Activated T-helper 17 cell treated with anti-CD3 and anti-CD28 coated beads, Interleukin-2, amount 50 U/mL, for 72 hours (primary cell): ENCODE measurements at places on chromosomes 12 and 14. TPM values are rescaled to one million over a fixed set of nuclear protein-coding genes. Genes with fewer than 3 reads are reported as not detected.

- no peak for ATAC-seq
Measured at GRCh38 chr12:132389026-132389425, 59.6 kb upstream of the GALNT9 start.

DNA sequence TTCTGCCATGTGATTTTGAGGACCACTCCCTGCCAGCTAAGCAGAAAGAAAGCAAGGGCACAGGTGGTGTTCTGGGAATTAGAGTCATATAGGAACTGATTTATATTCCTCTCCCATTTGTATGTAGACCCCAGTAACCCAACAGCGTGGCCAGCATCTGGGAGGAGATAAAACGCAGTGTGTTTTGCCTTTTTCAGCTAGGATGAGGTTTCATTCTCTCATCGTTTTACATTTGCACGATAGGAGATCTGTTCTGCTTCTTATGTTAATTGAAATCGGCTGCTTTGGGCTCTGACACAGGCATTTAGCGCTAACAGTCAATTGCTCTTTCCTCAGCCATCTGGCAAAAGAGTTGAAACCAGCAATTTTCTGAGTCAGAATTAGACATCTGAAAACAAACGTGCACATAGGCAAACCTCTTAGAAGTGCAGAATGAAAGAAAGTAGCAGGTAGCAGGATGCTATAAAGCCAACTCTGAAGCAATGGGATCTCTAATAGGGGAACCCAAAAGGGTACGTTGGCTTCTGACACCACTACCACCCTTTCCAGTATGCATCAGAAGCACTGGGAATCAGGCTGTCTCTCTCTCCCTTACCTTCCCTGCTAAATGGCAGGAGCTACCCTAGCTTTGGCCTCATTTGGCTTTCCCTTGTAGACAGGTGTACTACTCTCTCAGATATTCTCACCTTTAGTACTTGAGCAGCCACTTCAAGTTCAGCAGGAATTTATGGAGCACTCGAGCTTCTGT is 219.1 kb downstream of the PHLDA1 start:
- ATAC-seq = peak; percentile 37

DNA sequence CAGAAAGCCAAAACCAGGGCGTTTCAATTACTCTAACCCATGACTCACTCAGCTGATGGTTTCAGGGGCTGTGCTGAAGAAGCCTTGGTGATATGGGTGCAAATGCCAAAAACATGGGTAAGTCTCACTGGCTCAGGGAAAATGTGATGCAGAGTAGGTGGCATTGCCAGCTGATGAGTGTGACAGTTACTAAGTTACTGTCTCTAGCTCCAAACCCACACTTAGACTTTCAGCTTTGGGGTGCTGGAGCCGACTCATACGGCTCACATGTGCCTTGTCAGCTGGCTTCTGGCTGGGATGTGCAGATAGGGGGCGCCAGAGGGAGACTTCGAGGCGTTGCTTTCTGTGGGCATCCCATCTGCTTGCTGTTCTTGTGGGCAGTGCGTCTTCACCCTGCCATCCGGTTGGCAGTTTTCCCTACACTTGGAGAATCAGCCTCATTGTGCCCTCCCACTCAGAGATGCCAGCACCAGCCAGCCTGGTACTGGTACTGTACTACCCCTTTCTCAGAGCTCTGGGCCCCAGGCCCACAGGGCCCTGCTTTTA is 11.1 kb upstream of the KRT7 start:
- peak; percentile 96 for ATAC-seq

GRCh38 chr14:105880616-105881015 is 354.2 kb downstream of the TMEM121 start:
- ATAC-seq = no peak

DNA sequence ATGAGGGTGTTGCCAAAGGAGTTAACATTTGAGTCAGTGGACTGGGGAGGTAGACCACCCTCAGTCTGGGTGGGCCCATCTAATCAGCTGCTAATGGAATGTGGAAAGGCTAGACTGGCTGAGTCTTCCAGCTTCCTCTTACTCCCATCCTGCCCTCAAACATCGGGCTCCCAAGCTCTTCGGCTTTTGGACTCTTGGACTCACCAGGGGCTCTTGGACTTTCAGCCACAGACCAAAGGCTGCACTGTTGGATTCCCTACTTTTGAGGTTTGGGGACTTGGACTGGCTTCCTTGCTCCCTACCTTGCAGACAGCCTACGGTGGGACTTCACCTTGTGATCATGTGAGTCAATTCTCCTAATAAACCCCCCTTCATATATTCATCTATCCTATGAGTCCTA is 276.6 kb upstream of the DIO3 start:
- ATAC-seq = no peak

DNA sequence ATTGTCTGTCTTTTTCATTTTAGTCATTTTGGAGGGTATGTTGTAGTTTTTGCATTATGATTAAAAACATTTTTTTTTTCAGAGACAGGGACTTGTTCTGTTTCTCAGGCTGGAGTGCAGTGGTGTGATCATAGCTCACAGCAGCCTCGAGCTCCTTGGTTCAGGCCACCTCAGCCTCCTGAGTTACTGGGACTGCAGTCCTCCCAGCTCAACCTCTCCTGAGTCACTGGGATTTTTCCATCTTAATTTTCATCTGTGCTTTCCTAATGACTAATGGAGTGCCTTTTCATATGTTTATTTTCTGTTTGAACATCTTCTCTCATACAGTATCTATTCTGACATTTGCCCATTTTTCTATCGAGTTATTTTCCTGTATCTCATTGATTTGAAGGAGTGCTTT is 52.6 kb downstream of the DYRK2 start:
- ATAC-seq = no peak

- peak; percentile 50 for ATAC-seq
Measured at GRCh38 chr14:105093038-105093430, 27.8 kb upstream of the GPR132 start.

GRCh38 chr12:53750812-53751335 is 905 bp downstream of the CISTR start:
- ATAC-seq = peak; percentile 26

DNA sequence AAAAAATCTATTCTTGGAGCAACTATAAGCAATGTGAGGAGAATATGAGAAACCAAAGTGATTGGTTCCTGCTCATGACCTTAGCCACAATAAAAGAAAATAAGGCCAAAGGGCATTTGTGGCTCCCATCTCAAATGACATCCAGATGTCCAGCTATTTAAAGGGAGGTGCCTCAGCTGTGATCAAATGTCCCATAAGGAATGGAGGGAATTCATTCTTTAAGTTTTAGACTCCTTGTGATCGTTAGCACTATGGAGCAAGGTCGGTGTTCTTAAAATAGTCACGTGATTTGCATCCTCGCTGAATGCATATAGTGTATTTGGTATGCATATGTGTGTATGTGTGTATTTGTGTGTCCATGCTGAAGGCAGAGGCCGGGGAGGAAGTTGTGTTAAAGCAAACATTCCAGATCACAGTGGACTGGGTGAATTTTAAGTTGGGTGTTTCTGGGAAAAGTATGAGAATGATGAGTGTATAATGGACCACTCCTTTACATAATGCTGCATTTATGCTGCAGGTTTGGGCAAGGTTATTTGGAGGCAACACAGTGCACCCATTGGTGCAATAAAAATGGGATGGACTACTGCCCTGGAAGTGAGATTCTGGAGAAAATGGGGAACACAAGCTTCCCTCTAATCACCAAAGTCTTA is 5.6 kb upstream of the E2F7 start:
- no peak for ATAC-seq

- ATAC-seq = no peak
Measured at GRCh38 chr12:15171012-15171655, 50.1 kb downstream of the RERG start.

DNA sequence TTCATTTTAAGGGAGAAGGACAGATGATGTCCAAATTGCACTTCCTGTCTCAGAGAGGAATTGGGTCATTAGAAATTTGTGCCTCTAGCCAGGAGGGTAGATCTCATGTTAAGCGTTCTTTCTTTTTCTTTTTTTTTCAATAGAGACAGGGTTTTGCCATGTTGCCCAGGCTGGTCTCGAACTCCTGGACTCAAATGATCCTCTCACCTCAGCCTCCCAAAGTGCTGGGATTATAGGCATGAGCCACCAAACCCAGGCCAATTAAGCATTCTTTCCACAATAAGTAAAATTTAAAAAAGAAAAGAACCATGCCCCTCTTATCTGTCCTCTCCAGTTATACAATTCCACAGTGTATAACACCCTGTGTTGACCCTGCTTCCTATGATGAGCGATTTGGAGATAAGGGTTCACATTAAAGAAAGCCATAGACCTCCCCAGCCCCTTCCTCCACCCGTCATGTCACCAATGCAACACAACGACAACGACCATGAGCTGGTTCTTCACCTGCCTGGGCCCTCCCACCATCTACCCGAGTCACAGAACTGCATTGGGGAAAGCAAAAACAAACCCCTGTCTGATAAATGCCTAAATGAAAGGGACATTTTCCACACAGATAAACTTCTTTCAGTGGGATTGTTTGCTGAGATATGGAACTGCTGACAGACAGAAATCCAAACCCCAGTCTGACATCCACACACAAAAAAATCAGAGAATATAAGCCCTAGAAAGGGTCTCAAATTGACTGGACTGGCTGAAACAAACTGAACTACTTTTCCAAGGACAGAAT is 37.3 kb downstream of the SSH1 start:
- no peak for ATAC-seq

- ATAC-seq = no peak
Measured at GRCh38 chr12:67026487-67027246, 242.5 kb upstream of the CAND1 start.

DNA sequence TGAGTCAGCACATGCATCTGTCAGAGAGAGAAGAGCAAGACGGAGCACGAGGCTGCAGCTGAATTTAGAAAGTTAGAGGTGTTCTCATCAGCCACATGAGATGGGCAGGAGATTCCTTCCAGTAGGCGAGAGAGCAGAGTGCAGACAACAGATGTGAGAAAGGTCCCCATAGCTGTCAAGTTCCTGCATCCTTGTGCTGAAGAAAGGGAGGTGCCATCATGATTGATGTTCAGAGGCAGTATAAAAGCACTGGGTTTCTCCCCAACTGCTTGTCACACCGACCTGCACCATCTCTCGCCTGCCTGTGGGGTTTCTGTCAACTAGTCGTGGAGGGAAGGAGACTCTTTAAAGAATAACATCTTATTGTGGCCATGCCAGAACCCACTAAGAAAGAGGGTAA is at the start of gene MYBPC1:
Gene MYBPC1, plus strand, starts transcription at position 272 of the 400 bp plus-strand sequence. Its CDS starts 100 bp downstream, at position 372.
- no peak for ATAC-seq

DNA sequence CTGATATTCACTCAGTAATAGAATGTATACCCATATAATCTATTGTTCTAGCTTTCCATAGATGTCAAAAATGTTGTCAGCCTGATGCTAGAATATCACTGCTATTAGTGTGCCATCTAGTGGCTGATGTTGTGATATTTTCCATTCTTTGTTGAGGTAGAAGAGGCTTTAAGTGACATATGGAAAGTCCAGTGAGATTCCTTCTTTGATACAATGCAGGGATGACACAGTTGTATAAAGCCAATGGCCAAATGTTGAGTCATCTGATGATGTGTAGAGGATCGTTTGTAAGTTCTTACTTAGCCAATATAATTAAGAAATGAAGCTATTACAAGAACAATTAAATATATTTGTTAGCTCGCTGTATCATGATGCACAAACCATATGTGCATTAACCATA is 58.1 kb upstream of the PCED1B start:
- peak; percentile 61 for ATAC-seq

DNA sequence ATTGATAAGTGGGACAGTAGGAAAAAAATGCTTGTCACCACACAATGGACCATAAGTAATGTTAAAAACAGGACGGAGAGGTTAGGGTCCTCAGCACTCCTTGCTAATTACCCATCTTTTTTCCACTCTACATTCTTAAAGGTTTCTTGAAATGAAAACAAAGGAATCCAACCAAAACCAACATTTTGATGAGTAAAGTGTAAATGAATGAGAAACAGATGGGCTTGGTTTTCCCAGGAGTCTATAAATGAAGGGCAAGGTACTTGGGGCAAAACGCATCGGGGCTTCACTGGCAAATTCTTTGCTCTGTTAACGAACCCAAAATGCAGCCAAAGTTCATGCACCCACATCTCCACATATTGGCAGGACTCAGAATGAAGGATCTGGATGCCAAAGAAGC is 129.2 kb upstream of the BMP4 start:
- no peak for ATAC-seq

DNA sequence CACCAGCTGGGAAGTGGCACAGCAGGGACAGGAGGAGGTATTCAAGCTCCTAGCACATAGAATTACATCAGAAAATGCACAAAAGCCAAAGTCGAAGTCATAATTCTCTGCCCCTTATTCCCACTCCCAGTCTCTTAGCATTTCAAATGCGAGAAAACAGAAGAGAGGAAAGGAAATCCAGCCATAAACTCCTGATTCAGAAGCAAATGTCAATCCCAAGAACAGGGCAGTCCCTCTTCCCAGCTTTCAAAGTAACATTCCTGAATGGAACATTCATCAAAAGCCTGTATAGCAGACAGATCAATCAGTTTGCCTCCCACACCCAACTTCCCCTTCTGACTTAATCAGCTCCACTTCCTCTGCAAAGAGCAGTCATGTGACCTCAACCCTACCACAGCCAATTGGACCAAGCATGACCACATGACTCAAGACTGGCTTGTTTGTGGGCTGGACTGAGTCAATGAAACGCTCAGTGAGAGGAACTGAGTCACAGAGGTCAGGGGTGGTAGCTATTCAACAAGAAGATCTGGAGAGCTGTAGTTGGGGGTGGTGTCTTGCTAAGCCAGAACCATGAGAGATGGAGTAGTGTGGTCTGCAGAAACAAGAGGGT is 41.4 kb upstream of the TUNAR start:
- peak; percentile 96 for ATAC-seq

- ATAC-seq = no peak
Measured at GRCh38 chr14:101716077-101716950, 45.2 kb upstream of the PPP2R5C start.

DNA sequence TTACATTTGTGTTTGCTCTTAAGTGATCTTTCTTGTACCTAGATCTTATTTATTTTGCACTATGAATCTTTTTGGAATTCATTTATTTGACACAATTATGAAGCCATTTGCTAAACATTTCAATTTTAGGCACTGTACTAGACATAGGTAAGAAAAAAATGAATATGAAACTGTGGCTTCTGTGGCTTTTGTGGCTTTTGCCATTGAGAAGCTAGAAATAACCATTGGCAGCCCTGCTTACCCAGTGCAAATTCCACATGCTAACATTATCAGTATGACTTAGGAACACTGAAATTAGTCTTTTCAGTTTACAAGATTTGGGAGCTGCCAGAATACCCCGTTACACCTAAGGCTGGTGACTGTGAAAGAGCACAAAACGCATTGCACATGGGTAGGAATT is 60.1 kb downstream of the FSCB start:
- no peak for ATAC-seq

- no peak for ATAC-seq
Measured at GRCh38 chr12:109988903-109989302, 7.3 kb downstream of the GIT2 start.

Gene MSRB3
- total RNA-seq = not detected

Gene NDRG2
- 5.4 TPM for total RNA-seq

Gene BHLHE41
- total RNA-seq = not detected

Gene FOXN4
- total RNA-seq = not detected

Gene NACA
- 1,019 TPM for total RNA-seq

Gene DENR
- 78.9 TPM for total RNA-seq

Gene FAM90A1
- total RNA-seq = not detected

Gene FGF6
- not detected for total RNA-seq

Gene LRP10
- 61.3 TPM for total RNA-seq

Gene GLI1
- total RNA-seq = 0.48 TPM

Gene SYT1
- total RNA-seq = not detected

Gene EGLN3
- total RNA-seq = 22.7 TPM

Gene ASB2
- 68.7 TPM for total RNA-seq

Gene AICDA
- not detected for total RNA-seq

Gene ADAMTS20
- total RNA-seq = 0.05 TPM

Gene RGS6
- total RNA-seq = 1.6 TPM

Gene PSMB5
- total RNA-seq = 85.8 TPM
